ENCODE measurements at places on chromosomes 7 and 10.

DNA sequence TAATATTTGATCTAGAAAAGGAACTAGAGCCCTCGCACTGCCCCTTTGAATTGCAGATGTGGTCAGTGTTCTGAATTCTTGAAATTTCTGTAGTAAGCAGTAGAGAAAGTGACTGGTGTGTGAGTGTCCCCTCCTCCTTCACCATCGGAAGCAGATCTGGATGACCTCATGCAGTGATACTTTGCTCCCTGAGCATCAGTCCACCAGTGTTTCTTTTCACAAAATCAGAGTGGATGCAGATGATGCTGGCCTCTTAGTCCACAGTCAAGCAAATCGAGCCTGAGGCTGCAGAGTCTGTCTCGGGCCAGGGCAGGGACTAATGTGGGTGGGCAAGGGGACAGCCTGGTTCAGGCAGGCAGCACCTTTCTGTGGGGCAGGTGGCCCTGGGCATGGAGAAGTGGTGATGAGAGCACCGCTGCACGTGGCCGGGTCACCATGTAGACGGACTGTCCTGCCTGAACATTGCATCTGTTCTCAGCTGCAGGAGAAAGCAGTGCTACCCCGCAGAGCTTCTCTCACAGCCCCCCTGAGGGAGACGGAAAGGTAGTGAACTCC lies 5.4 kb downstream of the INSIG1 start:
- peaks cover 41% of the 10 kb centered on the region for H3K4me1 ChIP-seq
- H3K4me3 ChIP-seq = no peak overlapping the region
- H3K27ac ChIP-seq = no peak overlapping the region

DNA sequence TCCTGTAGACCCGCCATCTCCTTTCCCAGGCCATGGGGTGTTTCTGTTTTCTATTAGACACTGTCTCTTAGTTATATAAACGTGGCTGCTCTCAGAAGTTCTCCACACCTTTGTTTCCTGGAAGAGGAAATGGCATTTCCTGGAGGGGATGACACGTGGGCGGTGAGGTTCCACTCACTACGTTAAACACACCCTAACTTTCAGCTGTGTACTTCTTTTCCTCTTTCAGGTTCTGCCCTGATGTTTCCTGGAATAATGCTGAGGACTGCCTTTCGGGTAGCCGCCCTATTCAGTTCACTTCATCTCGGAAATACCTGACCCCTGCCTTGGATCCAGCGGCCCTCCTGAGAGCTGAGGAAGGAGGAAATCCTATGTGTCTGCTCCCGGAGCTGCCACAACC lies 3.4 kb upstream of the PRKCQ start:
- H3K4me1 ChIP-seq = peaks cover 45% of the 10 kb centered on the region
- H3K36me3 ChIP-seq = peaks cover 75% of the 10 kb centered on the region

DNA sequence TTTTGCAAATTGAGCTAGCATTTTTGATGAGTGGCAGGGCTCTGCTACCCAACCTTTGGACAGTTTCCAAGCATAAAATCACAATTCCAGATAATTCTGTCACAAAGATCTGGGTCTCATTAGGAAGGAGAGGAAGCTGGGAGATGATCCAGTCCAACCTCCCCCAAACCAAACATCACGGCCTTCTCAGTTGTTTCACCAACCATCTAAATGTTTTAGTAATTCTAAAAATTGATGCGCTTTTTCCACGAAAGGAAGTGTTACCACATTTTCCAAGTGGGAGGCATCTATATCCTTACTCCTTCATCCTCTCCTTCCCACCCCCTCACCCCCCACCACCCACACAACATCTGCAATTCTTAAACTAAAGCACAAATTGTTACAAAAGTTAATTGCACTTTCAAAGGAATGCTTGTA lies 108.3 kb downstream of the EGFR start:
- DNase-seq = no peak
- H3K36me3 ChIP-seq = no peaks in the 10 kb centered on the region
- H3K4me1 ChIP-seq = peaks cover 1% of the 10 kb centered on the region
- no peak overlapping the region for H3K27ac ChIP-seq
- H3K4me3 ChIP-seq = no peak overlapping the region

DNA sequence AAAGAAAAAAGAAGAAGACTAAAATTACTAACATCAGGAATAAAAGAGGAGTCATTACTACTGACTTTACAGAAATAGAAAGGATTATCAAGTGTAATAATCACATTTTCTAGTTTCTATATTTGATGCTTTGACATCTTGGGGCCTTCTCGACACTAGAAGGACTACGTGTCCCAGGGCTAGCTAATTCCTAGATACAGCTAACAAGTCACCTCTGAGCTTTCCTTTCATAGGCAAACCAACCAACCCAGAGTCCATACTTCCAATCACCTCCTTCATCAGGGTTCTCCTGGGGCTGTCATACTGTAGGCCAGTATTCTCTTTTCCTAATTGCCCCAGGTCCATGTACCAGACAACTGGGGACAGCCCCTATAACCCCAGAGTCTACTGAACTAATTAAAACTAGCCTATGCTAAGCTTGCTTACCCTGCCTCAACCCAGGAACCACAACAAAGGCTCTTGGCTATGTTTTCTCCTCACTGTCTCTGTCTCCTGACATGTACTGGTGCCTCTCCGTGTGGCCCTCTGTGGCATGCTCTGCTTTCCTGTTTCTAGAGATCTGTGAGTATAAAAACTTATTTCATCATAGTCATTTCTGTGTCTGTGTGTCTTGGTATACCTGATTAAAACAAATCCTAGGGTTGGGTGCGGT lies 6.7 kb upstream of the PARP12 start:
- H3K27ac ChIP-seq = no peak overlapping the region
- no peaks in the 10 kb centered on the region for H3K27me3 ChIP-seq
- H3K4me3 ChIP-seq = no peak overlapping the region
- no peak for DNase-seq
- peaks cover 8% of the 10 kb centered on the region for H3K4me1 ChIP-seq
- peaks cover 7% of the 10 kb centered on the region for H3K36me3 ChIP-seq
